SK-N-MC (cell line): ENCODE measurements at places on chromosomes 5 and 9.
A peak's percentile ranks its signal among the peaks of the same experiment; 100 is the strongest.

GRCh38 chr5:16733331-16734006 is 116.7 kb upstream of the RETREG1 start:
- DNase-seq, result no peak

DNA sequence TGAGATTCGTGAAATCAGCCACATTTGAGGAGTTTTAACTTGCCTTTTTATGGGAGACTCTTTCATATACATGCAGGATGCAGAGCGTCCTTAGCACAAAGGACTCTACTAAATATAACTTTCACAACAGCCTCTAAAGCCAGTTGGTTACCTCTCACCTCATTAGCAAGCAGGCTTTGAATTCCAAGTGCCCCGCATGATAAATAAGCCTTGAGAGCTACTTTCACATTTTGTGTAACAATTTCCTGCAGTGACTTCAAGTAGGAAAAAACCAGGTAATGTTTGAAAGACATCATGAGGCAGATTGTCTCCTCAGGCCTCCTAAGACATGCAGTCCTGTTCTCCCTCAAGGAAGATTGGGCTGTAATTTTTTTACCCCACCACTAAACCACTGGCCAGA is 50.5 kb downstream of the RALGPS1 start:
- DNase-seq, result no peak

DNA sequence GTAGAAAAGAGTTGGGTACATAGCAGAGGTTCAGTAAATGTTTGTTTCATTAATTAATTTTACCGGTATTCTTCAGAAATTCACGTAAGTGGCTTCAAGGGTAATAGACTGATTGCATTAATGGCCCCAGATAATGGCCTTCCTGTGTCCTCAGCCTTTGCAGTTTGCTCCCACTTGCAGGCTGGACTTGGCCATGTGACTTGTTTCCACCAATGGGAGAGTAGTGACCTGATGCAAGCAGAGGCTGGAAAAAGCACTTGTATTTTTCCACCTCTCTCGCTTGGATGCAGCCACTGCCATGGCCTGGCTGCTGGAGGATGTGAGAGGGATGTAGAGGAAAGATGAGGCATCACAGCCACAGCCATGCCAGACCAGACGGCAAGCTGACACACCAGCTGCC is 480.9 kb downstream of the CDK5RAP2 start:
- DNase-seq, result no peak

DNA sequence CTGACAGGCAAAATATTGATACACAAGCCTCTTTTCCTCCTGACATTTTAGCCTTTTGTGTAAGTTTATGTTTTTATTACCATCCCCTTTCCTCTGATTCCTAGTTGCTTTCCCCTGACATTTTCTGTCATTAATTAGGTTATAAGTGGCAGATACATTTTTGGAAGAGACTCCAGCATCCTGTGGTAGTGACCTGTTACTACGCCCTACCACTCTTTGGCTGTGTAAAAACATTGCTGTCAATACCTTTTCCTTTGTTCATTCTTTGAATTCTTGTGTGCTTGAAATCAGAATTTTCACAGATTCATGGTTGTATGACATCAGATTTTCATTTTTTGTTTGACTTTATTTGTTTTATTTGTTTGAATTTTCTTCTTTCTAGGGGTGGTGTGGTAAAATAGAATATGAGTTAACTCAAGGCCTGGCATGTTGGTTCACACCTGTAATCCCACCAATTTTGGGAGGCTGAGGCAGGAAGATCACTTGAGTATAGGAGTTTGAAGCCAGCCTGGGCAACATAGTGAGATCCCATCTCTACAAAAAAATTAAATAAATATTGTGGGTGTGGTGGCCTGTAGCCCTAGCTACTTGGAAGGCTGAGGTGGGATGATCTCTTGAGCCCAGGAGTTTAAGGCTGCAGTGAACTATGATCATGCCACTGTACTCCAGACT is 43.4 kb downstream of the UBE2R2 start:
- DNase-seq, result no peak

- DNase-seq, result no peak
Measured at GRCh38 chr9:94944626-94945025, 218.1 kb downstream of the AOPEP start.

GRCh38 chr5:151413800-151414199 is 33.6 kb upstream of the SLC36A1 start:
- no peak for DNase-seq

DNA sequence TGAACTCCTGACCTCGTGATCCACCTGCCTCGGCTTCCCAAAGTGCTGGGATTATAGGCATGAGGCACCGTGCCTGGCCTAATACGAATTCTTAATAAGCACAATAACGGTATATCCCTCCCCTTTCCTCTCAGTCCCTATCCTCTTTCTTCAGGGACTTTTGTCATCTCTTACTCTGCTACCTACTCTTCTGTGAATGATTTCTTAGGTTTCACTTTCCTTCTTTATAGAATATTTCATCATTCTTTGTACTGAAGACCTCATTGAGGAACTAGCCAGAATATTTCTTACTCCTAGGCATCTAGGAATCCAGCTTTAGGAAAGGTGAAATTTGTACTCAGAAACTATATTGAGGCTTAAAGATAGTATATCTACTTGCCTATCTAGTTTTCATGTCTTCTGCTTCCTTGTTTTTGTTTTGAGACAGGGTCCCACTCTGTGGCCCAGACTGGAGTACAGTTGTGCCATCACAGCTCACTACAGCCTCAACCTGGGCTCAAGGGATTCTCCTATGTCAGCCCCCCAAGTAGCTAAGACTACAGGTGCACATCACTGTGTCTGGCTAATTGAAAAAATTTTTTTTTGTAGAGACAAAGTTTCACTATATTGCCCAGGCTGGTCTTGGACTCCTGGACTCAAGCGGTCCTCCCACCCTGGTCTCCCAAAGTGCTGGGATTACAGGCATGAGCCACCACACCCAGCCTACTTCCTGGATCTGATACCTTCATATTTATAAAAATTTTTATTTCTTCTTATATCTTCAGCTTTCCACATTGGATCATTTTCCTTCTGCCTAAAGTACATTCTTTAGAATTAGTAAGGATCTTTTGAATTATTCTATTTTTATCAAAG is 69.7 kb downstream of the GPBP1 start:
- DNase-seq, result no peak

- no peak for DNase-seq
Measured at GRCh38 chr9:16368237-16369087, 502.0 kb downstream of the BNC2 start.

DNA sequence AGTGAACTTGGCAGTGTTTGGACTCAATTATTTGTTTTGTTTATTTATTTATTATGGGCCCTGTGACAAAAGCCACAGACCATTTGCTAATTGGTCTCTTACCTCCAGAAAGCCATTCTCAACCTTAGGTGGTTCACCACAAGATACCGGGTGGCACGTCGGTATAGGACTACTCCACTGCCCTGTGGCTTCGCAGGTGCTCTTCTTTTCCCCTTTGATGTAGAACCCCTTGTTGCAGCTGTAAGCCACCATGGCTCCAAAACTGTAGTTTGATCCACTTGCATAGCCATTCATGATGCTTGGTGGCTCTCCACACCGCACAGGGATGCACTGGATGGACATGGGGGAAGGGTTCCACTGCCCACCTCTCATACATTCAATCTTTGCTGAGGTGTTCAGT is 73.3 kb upstream of the TXNDC8 start:
- no peak for DNase-seq

- DNase-seq, result no peak
Measured at GRCh38 chr5:171709930-171710329, 75.7 kb upstream of the SMIM23 start.

- no peak for DNase-seq
Measured at GRCh38 chr5:178790371-178790770, 59.9 kb upstream of the ZNF354A start.

- DNase-seq, result no peak
Measured at GRCh38 chr5:145408048-145408341, 427.1 kb downstream of the PRELID2 start.

DNA sequence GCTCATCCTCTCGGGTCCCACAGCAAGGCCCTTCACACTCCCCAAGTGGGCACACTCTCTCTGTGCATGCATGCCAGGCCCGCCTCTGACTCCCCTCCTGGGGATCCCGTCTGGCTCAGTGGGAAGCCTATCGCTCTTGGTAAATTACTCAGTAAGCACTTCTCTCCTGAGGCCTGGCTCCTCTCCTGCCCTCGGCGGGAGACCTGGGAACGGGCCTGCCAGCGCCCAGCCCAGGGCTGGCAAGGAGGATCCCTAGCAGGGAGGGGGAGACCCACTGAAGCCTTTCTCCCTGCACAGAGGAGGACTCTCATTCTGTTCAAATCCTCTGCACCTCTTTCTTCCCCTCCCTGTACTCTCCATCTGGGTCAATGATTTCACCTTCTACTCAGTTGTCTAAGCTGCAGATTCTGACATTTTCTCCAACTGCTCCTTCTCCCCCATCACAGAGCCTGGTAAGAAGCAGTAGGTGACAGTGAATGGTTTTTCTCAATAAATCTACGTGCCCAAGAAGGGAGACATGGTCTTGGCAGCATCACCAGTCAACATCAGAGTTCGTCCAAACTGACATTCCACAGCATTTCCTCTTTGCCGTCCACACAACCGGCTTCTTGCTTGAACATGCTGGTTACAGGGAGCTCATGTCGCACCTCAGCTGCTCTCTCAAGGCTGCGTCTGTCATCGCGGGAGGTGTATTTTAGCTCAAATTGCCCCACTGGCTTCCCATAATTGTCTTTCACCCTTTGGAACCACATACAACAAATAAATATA is 81.9 kb downstream of the GPR21 start:
- no peak for DNase-seq

DNA sequence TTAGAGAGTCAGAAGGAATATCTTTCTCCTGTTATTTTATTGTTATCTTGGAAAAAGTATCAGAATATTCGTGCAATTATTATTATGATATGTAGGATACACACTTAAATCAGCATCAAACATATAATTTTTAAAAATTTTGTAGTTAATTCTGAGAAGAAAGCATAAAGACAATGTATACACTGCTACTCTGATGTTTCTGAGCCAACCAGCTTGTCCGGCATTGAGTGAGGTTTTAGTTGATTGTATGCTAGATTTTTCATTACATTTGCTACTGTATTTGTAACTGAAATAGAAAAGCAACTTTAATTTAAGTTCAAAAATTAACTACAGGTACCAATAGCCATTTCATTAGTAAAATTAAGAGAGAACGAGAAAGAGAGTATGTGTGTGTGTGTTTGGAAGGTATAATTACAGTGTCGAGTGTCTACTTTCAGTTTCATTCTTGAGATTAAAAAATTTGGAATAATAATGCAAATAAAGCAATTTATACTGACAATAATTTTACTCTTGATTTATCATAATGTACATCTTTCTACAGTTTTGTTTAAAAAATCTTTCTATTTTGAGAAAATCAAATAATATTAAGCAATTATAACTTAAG is 160.4 kb upstream of the CDH12 start:
- DNase-seq, result no peak

DNA sequence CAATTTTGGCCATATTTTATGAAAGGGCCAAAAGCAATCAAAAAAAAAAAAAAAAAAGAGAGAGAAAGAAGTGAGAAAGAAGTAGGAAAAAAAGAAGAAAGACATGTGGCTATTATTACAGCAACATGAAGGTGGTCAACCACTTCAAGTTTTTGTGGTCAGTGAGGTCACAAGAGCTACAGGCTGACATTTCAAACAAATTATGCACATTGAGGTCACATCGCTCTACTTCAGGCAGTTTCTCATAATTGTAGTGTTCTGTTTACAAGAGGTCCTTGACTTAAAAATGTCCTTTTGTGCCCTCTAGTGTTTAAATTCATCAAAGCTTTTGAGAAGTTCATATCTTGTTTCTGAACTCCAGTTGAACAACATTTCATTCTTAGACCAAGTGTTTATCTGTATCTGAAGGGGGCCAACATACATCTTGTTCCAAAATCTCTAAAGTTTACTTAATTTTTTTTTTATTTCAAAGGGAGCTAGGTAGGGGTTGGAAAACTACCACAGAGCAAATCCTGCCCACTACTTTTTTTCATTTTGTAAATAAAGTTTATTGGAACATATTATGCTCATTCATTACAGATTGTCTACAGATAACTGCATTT is 513.1 kb downstream of the PDE4D start:
- peak; percentile 81 for DNase-seq

DNA sequence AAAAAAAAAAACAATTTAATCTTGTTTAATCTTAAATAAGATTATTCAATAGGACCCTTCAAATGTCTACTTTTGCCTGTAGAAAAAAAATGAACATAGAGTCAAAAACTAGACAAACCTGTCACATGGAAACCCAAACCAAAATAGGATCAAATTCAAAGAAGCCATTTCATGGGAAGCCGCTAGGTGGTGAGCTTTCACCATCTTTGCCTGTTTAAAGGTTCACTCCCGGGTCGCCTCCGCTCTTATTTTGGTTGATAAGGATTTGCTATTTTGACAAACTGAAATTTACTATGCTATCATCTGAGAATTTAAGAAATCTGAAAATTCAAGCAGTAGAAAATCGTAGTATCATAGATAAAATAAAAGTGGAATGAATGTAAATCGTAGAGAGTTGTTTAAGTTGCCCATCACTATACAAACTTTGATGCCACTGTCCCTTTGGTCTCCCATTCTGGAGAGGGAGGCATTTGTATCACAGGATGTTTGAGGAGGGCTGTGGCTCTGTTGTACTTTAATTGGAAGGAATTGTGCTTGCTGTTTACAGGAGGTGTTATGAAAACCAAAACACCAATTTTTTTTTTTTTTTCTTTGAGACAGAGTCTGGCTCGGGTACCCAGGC is 43.5 kb upstream of the DNAH5 start:
- DNase-seq, result peak; percentile 3

DNA sequence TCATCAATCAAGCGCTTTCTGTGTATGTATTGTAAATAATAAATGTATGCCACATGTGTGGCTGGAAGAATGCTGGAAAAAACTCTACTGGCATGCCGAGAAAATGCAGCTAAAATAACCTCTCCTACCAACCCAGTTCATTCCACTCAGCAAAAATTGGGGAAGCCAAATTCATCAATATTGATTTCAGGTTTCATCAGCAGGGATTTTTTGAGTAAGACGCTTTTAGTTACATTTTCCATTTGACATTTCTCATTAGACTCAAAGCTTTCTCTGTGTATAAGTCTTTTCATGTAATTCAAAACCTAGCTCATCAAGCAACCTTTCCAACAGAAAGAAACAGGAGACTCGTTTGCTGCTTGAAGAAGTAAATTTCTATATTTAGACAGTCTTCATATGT is 338.1 kb downstream of the DMRT2 start:
- DNase-seq, result no peak

DNA sequence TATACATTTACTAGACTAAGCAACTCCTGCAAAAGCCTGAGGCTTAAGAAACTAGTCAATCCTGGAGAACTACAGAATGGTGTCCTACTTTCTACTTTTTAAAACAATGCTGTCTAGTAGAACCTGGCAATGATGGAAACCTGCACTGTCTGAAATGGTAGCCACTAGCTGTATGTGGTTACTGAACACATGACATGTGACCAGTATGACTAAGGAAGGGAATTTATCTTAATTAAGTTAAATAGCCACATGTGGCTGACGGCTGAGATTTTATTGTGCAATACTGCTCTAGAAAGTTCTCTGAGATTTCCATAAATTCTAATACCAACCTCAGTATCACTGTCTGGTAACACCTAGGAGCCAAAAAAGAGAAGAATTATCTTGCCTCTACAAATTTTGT is 44.9 kb upstream of the RAPGEF6 start:
- no peak for DNase-seq
